ENCODE measurements at places on chromosomes 16 and 17.

DNA sequence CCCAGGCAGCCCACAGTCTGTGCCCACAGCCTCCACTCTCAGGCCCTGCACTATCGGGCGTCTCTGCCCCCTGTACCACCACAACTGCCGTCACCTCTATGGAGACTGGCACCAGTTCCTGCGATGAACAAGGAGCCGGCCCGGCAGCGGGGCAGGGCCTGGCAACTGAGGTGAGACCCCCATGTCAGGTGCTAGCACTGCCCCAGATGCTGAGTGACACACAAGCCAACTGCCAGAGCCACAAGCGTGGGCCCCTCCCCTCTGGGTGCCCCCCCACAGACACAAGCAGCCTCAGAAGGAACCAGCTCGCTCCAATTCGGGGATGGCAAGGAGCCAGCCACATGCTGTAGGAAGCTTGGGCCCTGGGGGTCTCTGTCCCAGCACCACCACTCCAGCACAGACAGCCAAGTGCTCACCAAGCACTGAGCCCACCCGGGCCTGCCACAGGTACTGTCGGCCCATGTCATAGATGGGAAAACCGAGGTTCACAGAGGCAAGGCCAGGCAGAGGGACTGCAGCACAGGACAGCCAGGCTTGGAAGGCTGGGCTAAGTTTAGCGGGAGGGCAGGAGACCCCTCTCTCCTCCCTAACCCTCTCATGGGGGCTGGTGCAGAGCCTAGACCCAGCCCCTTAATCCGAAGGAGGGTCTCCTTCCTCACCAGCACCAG is 1.5 kb upstream of the PVALEF start:
- DNase-seq: no peak

DNA sequence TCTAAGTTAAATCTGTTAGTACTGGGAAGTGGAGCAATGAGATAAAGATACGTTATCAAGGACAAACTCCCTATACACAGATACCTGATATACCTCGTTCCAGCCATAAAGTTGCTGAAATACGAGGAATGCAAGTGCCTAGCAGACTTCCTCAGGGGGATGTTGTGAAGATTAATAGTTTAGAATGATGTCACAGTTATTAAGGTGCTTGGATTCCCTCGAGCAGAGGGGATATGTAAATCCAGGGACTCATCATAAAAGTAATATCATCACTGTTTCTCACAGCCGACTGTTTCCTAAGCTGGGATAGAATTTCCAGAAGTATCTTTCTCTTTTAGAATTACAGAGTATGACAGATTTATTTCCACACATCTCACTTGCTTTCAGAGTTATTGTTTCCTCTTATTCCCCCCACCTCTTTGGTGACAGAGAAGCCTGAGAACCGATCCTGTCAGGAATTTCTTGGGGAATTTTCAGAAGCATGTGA is 28.4 kb upstream of the ZFHX3 start:
- no peak for DNase-seq

DNA sequence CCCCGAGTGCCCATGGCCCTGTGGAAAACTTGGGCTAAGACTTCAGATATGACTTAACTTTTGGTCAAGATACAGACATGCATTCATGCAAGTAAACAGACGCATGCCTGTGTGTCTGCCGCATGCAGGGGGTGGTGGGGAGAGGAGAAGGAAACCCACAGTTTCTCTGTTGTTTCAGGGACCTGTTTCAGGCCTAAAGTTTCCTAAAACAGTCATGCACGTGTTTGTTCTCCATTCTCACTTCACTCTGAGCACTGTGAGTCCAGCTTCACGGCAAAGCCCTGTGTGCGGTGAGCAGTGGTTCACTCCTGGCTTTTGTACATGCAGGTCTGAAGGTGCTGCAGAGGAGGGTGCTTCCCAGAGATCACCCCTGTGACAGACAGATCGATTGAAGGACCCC is 158.7 kb downstream of the FOXL1 start:
- DNase-seq: no peak

GRCh38 chr17:77131904-77132303 is 8.9 kb upstream of the SEC14L1 start:
- DNase-seq: no peak

DNA sequence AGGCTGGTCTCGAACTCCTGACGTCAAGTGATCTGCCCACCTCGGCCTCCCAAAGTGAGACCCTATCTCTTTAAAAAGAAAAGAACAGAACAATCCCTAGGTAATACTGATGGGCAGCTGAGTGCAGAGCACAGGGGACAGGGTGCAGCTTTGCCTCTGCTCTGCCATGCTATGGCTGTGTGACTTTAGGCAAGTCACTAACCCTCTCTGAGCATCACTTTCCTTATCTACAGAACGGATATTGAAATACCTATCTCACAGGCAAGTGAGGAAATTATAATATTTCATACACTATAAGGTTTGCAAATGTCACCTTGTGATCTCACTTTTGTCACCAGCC is 4.1 kb downstream of the CASKIN2 start:
- DNase-seq: no peak

- DNase-seq: no peak
Measured at GRCh38 chr16:70720425-70721201, 34.8 kb upstream of the MTSS2 start.

GRCh38 chr16:30842971-30843370 is 50.9 kb downstream of the BCL7C start:
- DNase-seq: no peak

DNA sequence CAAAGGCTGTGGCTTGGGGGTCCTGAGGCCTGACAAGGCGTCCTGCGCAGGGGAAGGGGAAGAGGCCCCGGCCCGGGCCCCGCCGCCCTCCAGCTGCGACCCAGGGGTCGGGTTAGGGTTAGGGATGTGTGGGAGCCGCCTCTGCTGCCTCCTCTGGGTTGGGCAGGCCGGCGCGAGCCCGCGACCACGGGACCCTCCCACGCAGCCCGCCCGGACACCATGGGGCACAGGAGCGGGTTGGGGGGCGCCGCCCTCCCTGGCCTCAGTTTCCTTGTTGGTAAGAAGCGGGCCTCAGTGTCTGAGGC is 386 bp downstream of the CIAO3 start:
- DNase-seq: no peak

All from HTR-8/SVneo (cell line).